ENCODE measurements at places on chromosomes 6 and 20. TPM values are rescaled to one million over a fixed set of nuclear protein-coding genes. Genes with fewer than 3 reads are reported as not detected.

UBE2V1 gene
- 81.6 TPM for total RNA-seq

GATA5 gene
- not detected for total RNA-seq

SLC22A16 gene
- total RNA-seq, result 0.15 TPM

SRXN1 gene
- 30.2 TPM for total RNA-seq

ZC2HC1B gene
- not detected for total RNA-seq

ZC3H12D gene
- total RNA-seq, result 6.4 TPM

PLA2G7 gene
- 1.3 TPM for total RNA-seq

SLC35D3 gene
- not detected for total RNA-seq

TPX2 gene
- 3.8 TPM for total RNA-seq

ATP6V1G2 gene
- 1.8 TPM for total RNA-seq

PMEPA1 gene
- 13.2 TPM for total RNA-seq

GABRR2 gene
- total RNA-seq, result 3.3 TPM

TM9SF4 gene
- total RNA-seq, result 20.2 TPM

DAAM2 gene
- 59.5 TPM for total RNA-seq

LY86 gene
- 3.4 TPM for total RNA-seq

GNMT gene
- total RNA-seq, result 1.8 TPM

PDYN gene
- total RNA-seq, result not detected

ZNF165 gene
- total RNA-seq, result 3.1 TPM

TAAR1 gene
- not detected for total RNA-seq

WFDC10B gene
- not detected for total RNA-seq

PRSS35 gene
- not detected for total RNA-seq

PAX1 gene
- total RNA-seq, result not detected

CALHM5 gene
- 1.6 TPM for total RNA-seq

CLPSL1 gene
- not detected for total RNA-seq

CLIC5 gene
- total RNA-seq, result 3.4 TPM

EEF1A2 gene
- 4.8 TPM for total RNA-seq

SLC17A4 gene
- not detected for total RNA-seq

ALDH8A1 gene
- total RNA-seq, result 0.80 TPM

SMOC2 gene
- 67.2 TPM for total RNA-seq

DNPH1 gene
- total RNA-seq, result 53.7 TPM
